ENCODE measurements at places on chromosomes 6 and 20. TPM values are rescaled to one million over a fixed set of nuclear protein-coding genes. Genes with fewer than 3 reads are reported as not detected.

- peak; percentile 78 for DNase-seq
Observed at GRCh38 chr6:107561306-107561705, 71.4 kb downstream of the SOBP start.

- no peak for DNase-seq
Observed at GRCh38 chr6:135066397-135066796, 11.8 kb upstream of the HBS1L start.

Gene KIF3B
- 62.2 TPM for total RNA-seq

DNA sequence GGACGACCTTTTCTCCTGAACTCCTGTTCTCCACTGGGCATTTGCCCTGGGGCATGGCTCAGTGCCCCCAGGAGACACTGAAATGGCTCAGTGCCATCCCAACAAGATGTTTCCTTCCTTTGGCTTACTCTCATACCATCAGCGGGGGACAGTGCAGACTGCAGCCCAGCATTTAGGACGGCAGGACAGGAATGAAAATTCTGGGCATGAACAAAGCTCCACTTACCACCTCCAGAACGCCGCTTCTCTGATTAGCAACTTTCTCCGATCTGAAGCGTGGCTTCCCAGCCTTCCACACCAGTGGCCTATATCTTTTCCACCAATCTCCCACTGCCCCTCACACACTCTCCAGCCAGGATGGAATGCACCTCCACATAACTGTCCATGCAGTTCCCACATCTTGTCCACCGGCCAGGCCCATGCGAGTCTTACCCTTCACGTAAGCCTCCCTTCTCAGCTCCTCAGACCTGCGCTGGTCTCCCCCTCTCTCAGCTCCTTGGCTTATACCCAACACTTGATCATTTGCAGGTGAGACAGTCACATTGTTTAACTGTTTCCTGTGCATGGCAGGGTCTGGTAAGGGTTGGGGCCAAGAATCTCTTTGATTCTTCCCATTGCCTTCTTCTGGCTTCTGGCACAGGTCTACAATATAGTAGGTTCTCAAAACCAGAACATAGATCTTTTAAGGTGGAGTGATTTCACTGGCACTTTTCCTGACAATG lies 114.5 kb downstream of the FYN start:
- no peak for DNase-seq

Gene MUC22
- total RNA-seq, result not detected

Gene PRL
- total RNA-seq, result not detected

DNA sequence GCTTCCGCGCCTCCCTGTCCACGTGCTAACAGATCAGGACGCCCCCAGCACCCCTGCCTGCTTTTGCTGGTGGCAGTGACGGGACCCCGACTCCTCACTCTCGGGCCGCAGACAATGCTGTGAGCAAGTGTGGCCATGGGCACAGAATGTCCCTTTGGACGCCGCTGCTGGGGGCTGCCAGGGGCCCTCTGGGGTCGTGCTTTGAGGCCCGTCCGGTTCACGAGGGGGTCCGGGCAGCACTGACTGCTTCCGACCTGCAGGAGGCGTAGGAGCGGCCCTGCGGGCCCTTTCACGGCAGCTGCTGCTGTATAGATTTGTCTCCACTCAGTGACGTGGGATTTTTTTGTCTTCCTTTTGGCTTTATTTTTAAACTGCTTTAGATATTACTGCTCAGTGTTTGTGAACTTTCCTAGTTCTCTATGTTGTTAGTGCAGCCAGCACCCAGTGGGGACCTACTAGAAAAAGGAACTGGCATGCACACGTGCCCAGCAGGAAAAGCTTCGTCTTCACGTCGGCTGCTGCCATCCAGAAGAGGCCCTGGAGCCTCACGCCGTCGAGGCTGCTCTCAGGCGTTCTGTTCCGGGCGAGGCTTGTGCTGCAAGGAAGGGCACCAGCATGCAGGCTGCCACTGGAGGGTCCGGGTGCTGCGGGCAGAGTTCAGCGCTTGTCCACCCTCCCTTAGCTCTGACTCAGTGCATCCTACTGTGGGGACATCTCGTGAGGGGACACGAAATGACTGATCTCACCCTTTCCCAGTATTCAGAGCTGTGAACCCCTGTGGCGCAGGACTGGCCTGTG lies 21.7 kb downstream of the UCKL1 start:
- DNase-seq, result no peak
